Activated T-cell treated with anti-CD3 and anti-CD28 coated beads for 48 hours (primary cell): ENCODE measurements at places on chromosomes 7 and 10.

DNA sequence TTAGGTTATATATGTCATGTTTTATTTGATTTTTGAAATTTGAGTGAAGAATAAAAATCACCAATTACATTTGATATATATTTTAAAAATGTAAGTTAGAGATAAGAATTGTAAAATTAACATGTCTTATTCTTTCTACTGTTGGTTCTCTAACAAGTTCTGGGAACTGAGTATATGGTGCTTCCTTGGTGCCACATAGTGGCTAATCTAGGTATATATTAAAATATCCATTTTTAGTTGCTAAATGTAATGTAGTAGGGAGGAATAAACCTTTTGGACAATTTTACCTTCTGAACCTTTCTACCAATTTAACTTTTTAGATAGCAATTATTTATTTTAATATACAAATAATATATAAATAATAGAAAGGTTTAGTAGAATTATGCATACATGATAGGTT lies 17.5 kb downstream of the CFAP69 start:
- no peak for DNase-seq

DNA sequence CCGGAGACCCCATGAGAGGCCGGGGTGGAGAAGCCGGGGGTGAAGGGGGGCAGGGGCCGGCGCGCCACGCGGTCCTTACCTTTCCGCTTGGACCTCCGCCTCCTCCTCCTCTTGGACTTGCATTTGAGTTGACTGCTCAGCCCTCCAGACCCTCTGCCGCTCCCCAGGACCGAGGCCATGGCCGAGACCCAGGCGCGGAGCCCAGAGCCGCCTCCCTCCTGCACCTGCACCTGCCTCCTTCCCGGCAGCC lies 428 bp downstream of the ADARB2 start:
- no peak for DNase-seq

DNA sequence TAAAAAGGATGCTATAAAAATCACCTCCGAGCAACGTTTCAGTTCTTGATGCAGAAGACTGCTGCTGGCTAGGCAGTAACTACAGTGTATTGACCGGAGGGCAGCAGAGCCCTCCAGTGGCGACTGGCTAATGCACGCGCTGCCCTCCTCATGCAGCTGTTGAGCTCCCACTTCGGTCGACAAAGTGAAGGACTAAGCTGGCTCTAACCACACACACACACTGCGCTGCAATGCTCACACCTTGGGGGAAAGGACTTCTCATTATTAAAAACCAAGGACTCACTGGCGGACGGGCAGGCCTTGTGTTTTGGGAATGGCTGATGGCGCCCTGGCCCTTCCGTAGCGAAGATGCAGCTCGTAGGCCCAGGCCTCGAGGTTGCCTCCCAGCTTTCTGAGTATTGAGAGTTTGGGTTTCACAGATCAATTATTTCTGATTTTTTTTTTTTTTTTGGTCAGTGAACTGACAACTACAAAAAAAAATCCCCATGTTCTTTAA lies 120.9 kb upstream of the DIP2C start:
- DNase-seq, result no peak

DNA sequence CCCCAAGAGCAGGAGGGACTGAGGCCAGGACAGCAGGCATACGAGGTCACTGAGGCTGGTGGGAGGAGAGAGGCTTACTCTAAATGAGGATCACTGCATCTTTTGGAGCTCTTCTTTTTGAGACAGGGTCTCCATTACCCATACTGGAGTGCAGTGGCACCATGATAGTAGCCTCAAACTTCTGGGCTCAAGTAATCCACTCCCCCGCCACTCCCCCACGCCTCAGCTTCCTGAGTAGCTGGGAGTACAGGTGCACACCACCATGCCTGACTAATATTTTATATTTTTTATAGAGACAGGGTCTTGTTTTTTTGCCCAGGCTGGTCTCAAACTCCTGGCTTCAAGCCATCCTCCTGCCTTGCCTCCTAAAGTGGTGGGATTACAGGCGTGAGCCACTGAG lies 25.8 kb downstream of the OGDH start:
- no peak for DNase-seq

DNA sequence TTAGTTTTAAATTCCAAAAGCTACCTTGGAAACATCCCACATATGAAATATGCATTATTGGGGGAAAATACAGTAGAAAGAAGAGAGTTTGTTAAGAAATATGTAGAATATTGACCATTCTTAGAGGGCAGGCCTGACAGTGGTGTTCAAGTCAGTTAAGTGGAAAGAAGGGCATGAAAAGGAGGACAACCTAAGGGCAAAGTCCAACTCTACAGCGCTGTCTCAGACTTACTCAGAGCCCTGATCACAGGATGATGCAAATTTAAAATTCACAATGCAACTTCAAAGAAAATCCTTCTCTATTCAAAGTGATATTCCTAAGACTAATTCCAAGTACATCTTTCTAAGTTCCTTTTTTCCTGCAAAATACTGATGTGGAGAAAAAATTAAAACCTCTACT lies 139.1 kb upstream of the LRRTM3 start:
- no peak for DNase-seq

DNA sequence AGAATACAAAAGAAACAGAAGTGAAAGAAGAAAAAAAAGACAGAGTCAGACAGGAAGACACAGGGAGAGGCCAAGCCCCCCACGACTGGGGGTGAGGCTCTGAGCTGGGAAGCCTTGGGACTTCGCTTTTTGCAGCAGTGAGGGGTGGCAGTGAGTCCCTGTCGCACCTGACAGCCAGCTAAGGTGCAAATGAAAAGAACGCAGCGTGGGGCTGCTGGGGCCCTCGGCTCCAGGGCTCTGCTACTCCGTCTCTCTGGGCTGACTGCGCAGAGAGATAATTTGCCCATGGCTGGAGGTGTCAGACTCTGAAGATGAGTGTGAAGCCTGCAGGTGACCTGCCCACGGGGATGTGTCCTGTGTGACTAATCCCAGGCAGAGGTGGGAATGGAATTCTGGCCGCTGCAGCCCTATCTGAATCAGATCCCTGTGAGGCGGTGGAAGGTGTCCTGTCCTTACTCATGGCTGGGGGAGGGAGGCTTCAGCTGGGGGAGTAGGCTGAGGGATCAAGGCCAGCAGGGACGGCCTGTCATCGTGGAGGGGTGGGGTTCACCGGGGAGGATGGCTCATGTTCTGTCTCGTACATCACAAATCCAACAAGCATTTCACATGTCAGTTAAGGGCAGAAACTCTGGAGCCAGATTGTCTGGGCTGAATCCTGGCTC lies 96.4 kb downstream of the SLIT1 start:
- no peak for DNase-seq

DNA sequence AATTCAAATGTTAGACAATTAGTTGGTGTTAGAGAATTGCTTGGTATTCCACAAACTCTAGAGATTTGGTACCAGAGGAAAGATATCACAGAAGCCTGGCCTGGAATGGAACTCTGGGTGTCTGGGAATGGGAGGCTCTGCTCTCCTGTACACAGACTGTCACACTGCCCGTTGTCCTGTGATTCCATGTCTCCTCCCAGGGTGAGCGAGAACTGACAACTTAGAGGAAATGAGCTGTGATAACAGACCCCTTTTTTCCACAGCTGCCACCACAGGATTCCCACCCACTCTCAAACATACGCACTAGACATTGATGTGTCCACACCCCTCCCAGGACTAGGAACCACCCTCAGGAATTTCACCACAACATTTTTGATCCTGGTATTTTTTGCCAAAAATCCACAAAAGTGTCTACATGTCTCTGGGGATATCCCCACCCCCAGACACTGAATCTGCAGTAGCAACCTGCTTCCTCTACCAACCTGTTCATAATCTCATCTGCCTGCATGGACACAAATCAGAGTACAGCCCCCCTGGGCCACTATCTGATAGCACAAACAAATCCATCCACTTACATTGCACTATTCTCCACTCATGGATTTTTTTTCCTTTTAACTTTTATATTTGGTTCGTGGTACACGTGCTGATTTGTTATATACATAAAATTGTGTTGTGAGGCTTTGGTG lies 4.7 kb downstream of the ZNF273 start:
- no peak for DNase-seq

DNA sequence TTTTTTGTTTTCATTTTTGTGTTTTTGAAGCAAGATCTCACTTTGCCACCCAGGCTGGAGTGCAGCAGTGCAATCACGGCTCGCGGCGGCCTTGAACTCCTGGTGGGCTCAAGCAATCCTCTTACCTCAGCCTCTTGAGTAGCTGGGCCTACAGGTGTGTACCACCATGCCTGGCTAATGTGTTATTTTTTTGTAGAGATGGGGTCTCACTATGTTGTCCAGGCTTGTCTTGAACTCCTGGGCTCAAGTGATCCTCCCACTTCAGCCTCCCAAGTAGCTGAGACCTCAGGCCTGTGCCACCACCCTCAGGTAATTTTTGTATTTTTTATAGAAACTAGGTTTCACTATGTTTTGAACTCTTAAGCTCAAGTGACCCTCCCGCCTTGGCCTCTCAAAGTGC lies 14.8 kb downstream of the PRKRIP1 start:
- no peak for DNase-seq

DNA sequence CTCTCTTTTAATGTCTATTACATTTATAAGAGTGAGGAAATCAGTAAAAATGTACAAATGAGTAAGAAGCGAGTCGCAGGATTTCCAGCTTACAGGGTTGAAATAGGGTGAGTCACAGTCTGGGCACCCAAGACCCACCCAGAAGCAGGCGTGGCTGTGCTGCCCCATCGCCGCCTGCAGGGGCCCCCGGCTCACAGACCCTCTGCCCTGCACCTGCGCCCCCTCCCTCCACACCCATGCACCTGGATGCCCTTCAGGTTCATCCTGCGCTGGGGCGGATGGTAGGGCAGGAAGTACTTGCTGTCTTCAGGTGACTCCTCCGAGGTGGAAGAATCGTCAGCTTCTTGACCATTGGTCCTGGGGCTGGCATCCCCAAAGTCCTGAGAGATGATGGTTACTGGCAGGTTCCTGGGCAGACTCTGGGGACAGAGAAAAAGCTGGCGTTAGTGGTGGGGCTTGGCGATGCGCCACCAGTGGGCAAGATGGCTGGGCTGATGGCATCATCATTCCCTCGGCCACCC lies 90.2 kb upstream of the GNA12 start:
- peak; percentile 47 for DNase-seq

- no peak for DNase-seq
Measured at GRCh38 chr10:49743464-49744075, 18.6 kb downstream of the OGDHL start.

- no peak for DNase-seq
Measured at GRCh38 chr7:46549892-46550639, 629.0 kb upstream of the IGFBP3 start.

DNA sequence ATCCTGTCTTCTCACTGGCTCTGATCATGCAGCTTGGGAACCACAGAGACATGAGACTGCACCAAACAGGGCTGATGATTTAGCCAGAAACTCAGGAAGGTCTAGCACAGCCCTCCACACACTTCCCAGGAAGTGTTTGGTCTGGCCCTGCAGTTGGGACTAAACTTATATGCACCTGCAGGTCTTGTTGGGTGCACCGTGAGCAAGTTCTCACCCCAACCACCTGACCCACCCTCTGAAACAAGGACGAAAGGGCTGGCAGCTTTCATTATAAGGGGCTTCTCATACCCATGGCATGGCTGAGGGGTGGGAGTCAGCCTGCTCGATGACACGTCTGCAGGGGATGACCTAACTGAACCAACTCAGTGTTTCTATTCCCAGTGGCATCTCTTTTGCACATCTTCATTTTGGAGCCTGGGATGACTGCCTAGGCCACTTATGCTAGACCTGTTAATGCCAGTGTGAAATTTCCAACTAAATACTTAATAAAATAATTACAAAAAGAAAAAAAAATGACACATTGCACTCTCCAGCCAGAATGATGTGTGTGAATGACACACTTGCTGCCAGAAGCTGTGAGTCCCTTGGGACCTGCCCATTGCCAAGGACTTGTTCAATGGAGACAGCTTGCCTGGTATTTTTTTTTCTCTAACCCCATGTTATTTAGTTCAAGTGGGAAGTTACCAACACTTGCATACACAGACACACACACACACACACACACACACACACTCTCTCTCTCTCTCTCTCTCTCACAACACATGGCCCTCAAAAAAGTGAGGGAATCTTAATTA lies 102.6 kb downstream of the NEURL1 start:
- no peak for DNase-seq

DNA sequence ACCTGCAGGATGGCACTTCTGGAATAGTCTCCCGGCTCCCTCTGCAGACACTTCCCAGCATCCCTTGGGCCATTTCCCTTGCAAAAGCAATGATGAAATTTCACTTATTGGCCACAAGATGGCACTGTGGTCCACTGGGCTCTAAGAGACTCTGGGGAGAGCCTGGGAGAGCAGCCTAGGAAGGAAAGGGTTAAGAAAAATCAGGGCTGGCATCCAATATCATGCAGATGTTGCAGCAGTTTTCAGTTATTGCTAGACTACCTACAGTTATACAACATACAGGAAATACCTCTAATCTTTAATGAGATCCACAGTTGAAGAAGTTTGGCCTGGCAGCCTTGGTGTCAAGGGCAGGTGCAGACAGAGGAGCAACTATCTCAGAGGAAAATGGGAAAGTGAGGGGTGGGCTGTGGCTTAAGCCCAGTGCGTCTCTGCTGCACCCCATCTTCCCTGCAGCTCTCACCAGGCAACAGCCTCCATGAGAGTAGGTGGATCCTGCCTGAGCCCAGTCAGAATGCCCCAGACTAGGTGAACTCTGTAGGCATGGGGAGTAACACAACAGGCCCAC lies 100.2 kb upstream of the PRSS58 start:
- DNase-seq, result no peak

GRCh38 chr10:60810437-60811182 lies 32.3 kb downstream of the CDK1 start:
- no peak for DNase-seq

- no peak for DNase-seq
Measured at GRCh38 chr10:82888809-82889455, 1013.9 kb downstream of the NRG3 start.

DNA sequence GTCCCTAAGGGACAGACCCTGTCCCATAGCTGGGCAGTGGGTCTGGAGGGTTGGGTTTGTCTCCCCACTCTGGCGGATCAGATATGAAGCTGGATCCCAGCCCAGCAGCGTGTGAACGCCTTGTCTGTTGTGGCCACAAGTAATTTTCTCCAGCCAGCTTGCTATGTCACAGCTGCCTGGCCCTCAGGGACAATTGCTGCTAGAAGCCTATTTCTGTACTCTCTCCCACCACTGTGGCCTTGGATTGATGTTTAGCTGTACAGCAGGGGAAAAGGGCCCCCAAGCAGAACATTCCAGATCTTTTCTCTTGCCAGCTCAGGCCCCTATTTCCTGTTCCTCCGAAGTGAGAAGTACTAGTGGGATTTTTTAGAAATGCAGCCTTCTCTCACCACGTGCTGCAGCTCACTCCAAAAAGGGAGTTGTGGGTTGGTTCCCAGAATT lies 53.5 kb upstream of the WAC start:
- no peak for DNase-seq

- no peak for DNase-seq
Measured at GRCh38 chr7:21256310-21256877, 171.5 kb upstream of the SP4 start.

- no peak for DNase-seq
Measured at GRCh38 chr10:103154521-103155299, 38.4 kb downstream of the NT5C2 start.

- DNase-seq, result no peak
Measured at GRCh38 chr7:6244021-6244420, 28.4 kb downstream of the CYTH3 start.
